ENCODE measurements at places on chromosomes 12 and 14.

DNA sequence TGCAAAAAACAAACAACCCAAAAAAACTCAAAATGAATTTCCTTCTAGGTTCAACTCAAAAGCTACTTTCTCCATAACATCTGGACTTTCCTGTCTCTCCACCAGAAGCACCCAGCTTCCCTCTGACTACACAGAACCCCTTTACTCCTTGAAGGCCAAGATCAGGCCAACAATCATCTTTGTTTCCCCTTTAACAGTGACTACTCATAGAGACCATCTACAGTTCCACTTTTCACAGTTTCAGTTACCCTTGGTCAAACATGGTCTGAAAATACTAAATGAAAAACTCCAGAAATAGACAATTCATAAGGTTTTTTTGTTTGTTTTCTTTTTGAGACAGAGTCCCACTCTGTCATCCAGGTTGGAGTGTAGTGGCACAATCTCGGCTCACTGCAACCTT, 11.8 kb downstream of the GCH1 start:
- DNase-seq, result no peak

- no peak for DNase-seq
These were observed 294.3 kb downstream of the APAF1 start for GRCh38 chr12:98939350-98939749.

GRCh38 chr14:68653804-68654203, 139.1 kb downstream of the ZFP36L1 start:
- DNase-seq, result no peak

- DNase-seq, result no peak
These were observed 15.7 kb upstream of the POP5 start for GRCh38 chr12:120596901-120597300.

DNA sequence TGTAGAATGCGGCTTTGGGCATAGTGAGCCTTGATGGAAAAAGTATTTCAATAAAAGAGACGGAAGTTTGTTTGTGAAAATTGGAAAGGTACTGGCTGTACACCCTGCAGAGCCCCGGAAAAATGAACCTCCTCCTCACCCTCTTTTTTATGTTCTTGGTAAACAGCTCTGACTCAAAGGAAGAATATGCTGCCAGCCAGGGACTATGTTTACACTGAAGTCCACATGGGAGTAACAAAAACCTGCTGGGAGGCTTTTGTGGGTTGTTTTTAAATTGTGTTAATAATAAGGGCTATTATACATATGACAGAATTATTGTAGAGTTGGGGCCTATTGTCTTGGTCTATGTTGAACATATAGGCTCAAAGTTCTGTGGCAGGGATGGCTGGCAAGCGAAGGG, 70.7 kb downstream of the TTC8 start:
- no peak for DNase-seq

DNA sequence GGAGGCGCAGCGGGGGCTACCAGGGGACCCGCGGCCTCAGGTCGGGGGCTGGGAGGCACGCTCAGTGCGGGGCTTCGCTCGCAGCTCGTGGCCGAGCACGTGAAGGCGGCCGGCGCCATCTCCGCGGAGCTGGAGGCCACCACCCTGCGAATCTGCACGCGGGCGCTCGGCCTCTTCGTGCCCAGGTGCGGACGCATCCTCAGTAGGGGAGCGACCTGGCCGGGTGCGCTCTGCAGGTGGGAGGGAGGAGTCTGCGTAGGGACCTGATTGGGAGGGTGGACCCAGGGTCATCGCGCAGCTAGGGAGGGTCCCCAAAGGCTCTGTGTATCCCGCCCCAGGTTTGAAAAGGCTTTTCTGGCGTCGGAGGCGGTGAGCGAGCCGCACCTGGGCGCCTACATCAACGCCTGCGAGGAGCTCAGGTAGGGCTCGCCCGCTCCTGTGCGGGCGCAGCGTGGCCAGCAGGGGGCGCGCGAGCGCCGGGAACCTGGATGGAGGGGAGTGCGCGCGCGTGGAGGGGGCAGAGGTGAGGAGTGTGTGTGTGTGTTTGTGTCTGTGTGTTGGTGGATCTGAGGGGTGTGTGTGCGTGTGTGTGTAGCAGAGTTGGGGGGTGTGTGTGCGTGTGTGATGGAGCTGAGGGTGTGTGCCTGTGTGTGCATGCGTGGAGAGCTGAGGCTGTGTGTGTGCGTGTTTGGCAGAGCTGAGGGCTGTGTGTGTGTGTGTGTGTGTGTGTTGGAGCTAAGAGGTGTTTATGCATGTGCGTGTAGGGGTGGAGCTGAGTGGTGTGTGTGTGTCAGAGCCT, 10.3 kb downstream of the EXOC3L4 start:
- peak; percentile 89 for DNase-seq

DNA sequence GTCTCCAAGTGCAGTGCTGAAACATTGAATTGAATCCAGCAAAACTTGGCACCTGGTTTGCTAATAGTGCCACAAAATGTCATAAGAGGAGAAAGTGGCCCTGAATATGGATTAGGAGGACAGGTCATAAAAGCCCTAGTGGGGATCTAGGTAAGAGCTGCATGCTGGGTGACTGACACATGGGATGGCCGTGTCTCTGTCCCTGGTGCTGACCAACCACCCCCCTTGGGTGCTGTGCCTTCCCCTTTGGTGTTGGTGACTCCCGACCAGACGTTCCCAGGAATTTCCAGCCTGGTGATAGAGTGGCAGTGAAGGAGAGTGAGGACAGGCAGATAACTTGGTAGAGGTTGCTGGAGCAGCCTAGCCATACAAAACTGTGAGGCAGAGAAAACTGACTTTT, 142.8 kb downstream of the VRK1 start:
- peak; percentile 20 for DNase-seq

GRCh38 chr12:60535363-60535762, 939.5 kb downstream of the SLC16A7 start:
- DNase-seq, result no peak

DNA sequence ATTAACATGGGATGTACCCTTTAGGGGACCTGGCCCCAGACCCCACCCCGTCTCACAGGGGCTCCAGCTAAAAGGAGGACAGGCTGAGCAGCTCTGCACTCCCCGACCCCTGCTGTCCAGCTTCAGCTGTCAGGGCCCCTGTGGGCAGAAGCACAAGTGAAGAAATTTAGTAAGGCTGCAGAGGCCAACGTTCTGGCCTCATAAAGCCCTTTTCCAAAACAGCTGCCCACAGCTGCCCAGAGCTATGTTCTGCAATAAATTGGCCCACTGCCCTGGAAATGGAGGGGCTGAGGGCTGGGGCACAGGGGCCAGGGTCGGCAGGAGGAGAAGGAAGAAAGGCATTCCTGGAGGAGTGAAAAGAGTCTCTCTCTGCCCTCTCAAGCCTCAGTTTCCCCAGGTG, 357.1 kb downstream of the BCL11B start:
- DNase-seq, result no peak

DNA sequence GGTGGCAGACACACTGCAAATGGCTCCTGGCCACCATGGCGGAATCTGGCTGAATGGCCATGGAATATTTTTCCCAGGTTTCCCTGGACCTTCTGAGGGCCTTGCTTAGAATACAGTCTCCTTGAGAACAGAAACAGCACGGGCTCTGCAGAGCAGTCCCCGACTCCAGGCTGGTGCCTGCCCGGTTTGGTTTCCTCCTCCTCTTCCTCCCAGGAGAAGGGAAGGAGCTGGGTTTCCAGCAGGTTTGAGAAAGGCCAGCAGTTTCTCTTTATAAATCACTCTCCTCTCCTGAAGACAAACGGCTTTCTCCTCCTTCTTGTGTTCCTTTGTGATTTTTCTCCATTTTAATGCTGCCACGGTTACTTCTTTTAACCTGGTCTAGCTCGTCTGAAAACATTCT, 106.8 kb upstream of the RFLNA start:
- no peak for DNase-seq

- no peak for DNase-seq
These were observed 138.0 kb downstream of the AACS start for GRCh38 chr12:125203145-125203765.

GRCh38 chr14:49895480-49895879, 2.6 kb downstream of the ARF6 start:
- no peak for DNase-seq

- DNase-seq, result no peak
These were observed 195.7 kb downstream of the SOX5 start for GRCh38 chr12:23753628-23754365.

DNA sequence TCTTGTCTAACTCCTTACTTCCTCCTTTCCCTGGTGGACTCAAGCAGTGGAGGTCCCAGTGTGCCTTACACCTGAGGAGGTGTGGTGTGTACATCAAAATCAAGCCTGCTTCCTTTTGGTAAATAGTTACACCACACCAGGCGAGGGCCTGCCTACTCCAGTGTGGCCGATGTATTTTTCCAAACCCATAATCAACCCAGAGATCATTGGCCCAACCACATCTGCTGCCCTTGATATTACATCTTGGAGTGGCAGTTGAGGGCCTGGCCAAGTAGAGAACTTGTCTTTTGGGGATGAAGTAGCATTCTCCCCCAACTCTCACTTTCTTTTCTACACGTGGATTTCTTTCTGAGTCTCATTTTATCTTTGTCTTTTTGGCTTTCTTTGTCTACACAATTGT, 187.4 kb downstream of the EFCAB11 start:
- no peak for DNase-seq

- no peak for DNase-seq
These were observed 61.6 kb downstream of the PLEKHA5 start for GRCh38 chr12:19191089-19191488.

DNA sequence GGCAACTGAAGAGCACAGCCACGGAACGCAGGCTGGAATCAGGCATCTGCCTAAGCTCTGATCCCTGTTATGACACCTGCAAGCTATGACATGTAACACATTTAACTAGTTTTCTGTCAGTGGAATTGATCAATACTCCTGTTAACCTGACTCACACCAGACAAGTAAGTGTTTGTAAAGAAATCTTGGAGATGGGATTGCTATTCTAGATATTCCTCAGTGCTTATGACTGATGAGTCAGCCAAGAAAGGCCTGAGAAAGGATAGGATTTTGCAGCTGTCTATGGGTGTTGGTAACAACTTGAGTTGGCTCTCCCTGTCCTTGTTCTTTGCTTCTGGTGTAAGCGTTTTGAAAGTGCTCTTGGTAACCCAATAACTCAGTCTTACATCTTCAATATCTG, 110.5 kb downstream of the GPR135 start:
- no peak for DNase-seq

DNA sequence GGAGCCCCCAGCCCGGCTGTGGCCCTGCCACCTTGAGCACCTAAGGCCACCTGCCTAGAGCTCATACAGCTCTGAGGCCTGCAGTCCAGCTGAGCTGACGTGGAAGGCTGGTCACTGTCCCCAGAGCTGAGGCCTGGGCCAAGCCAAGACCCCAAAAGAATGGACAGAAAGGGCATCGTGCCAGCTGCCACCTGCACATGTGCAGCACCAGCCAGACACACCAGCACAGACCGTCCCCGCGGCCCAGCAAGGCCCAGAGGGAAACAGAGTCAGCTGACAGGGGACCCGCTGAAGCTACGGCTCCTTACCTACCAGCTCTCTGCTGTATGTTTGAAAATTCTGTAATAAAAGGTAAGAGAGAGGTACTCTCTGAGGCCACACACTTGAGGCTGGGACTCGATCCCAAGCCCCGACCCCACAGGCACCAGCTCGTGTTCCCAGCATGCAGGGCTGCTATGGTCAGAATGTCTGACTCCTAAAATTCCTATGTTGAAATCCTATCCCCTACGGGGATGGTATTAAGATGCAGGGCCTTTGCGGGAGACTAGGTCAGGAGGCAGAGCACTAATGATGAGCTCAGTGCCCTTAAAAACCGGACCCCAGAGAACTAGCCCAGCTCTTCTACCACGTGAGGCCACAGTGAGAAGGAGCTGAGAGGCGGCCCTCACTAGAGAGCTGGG, 25.4 kb downstream of the BRF1 start:
- DNase-seq, result no peak

GRCh38 chr12:88241862-88242570, 99.9 kb downstream of the TMTC3 start:
- DNase-seq, result no peak

- no peak for DNase-seq
These were observed 1263.0 kb downstream of the LRFN5 start for GRCh38 chr14:42869681-42870080.

GRCh38 chr14:72583316-72584272, 310.3 kb downstream of the DPF3 start:
- no peak for DNase-seq

GRCh38 chr12:131950182-131950913, 606 bp downstream of the EP400 start:
- DNase-seq, result peak; percentile 30

Measured in HuH-7.5 (cell line).